ENCODE measurements at places on chromosomes 5 and 9.

GRCh38 chr9:11471321-11471720, 858.5 kb upstream of the PTPRD start:
- DNase-seq = no peak

GRCh38 chr5:55037046-55037771, 13.2 kb downstream of the GZMK start:
- DNase-seq = no peak

DNA sequence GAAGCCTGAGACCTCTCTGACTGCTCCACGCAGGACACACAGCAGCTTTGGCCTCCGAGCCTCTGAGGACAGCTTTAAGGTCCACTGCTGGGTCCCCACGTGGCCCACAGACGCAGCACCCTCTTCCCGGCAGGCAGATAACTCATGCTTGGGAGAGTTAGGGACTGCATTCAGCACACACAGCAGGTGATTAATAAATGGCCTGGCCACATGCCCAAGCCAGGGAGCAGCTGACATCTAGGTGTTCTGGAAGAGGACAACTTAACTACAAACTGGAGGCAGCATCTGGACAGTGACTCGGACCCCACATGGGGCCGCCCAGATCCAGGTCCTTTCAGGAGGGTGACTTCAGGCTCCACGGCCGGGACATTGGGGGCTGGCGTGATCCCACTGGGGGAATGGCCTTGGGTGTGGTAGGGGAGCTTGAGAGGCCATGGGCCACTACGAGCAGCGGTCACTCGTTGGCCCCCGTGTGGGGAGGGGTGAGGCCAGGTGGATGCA, 11.3 kb downstream of the NINJ1 start:
- no peak for DNase-seq

GRCh38 chr5:39420482-39421145, 4.2 kb downstream of the DAB2 start:
- no peak for DNase-seq

DNA sequence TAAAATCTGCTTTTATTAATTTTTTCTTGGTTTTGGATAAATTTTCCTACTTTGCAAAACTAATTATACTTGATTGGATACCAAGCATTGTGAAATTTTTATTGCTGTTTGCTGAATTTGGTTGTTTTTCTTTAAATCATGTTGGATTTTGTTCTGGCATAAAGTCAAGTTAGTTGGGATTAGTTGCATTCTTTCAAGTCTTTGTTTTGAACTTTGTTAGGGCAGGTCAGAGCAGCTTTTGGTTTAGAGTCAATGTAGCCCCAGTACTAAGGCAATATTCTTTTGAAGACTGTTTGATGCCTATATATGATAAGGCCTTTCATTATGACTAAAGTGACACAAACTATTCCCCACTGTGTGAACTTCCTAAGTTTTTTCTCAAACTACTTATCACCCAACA, 531.1 kb downstream of the RASEF start:
- DNase-seq = no peak

- no peak for DNase-seq
Observed at GRCh38 chr5:109862301-109862700, 172.6 kb downstream of the MAN2A1 start.

- DNase-seq = no peak
Observed at GRCh38 chr5:31213705-31214121, 20.2 kb downstream of the CDH6 start.

GRCh38 chr5:33631786-33632185, 191.0 kb downstream of the TARS1 start:
- no peak for DNase-seq

GRCh38 chr5:28737682-28738081, 1699.3 kb upstream of the CDH9 start:
- no peak for DNase-seq

GRCh38 chr5:158436271-158437065, 577.5 kb upstream of the CLINT1 start:
- DNase-seq = no peak

Data from HTR-8/SVneo (cell line).